Cardiac fibroblast (primary cell): ENCODE measurements at places on chromosomes 5 and 9.

DNA sequence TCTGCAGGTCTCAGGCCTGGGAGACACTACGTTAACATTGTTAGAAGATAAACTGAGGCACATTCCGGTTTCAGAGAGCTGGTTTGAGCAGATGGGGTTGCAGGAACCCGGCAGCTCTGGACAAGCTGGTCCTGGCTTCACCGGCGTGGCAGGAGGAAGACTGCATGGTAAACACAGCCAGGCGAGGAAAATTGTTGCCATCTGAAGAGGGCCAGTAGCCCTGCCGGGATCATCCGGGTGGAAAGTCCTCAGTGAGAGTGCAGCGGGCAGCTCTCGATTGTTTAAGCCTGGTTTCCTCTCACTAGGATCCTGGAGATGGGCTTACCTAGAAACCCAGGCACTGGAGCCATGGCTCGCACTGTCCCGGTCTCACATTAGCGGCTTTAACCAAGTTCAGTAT, 226.9 kb downstream of the IRX2 start:
- DNase-seq = no peak

GRCh38 chr5:95392593-95393182, 1.5 kb downstream of the FAM81B start:
- peak; percentile 50 for DNase-seq

- no peak for DNase-seq
These were observed 116.1 kb downstream of the SEMA5A start for GRCh38 chr5:9429691-9430215.

DNA sequence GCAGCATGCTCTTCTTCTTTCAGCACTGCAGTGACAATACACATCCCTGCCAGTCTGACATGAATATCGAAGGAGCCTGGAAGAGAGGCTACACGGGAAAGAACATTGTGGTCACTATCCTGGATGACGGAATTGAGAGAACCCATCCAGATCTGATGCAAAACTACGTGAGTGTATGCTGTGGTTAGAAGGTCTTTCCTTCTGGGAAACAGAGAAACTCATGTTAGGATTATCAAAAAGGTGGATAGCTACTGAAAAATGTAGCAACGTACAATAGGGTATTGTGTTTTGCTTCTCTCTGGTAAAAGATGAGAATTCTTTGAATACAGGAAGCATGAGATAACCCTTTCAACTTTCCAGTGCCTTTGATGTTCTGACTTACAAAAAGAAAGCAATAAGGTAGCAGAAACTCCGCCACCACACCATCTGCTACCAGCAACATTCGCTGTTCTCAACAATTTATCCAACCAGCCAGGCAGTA, 133.3 kb downstream of the PCSK5 start:
- DNase-seq = peak; percentile 27

- DNase-seq = no peak
These were observed 192.9 kb upstream of the SLC27A6 start for GRCh38 chr5:128772356-128772755.

GRCh38 chr9:79917421-79917820, 345.7 kb downstream of the TLE4 start:
- DNase-seq = no peak

DNA sequence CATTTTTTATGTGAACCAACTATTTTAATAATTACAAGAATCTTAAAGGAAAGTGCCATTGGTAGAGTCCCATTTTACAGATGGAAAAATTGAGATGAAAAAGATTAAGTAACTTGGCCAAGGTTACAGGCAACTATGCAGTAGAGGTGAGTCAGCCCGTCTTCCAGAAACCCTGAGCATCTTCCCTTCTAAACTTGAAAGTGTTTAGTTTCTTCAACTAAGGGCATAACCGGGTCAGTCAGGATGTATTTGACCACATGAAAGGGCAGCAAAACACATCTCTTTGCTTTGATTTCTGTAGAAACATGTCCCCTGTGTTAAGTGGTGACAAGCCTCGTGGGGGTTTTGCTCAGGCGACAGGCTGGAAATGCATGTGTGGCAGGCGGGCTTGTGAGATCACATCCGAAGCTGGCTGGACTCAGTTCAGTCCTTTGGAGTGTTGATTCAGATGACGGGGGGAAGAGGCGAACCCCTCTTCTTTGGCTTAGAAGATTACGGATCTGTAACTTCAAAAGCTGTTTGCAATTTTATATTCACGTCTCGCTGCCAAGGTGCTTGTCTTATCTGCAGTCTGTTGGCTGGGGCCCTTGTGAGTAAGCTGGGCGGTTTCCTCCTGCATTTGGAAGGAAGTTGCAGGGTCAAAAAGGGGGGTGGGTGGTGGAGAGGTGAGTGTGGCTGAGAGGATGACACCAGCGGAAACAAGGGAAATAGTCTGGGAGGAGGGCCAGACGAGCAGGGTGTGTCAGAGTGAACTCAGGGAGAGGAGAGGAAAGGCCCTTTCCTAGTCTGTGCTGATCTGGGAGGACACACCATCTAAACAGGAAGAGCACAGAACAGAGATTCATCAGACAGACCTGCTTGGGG, 78.9 kb upstream of the RPS23 start:
- peak; percentile 99 for DNase-seq

GRCh38 chr5:15441433-15442192, 58.4 kb upstream of the FBXL7 start:
- DNase-seq = no peak

- no peak for DNase-seq
These were observed 96.2 kb downstream of the TLR4 start for GRCh38 chr9:117800389-117800788.

GRCh38 chr5:59035681-59036080, 452.8 kb downstream of the RAB3C start:
- peak; percentile 16 for DNase-seq

DNA sequence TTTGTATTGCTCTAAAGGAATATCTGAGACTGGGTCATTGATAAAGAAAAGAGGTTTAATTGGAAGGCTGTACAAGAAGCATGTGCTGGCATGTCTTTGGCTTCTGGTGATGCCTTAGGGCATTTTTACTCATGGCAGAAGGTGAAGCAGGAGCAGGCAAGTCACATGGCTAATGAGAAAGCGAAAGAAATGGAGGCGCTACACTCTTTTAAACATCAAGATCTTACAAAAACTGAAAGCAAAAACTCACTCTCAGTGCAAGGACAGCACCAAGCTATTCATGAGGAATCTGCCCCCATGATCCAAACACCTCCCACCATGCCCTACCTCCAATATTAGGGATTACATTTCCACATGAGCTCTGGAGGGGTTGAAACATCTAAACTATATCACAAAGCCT, 1458.8 kb upstream of the ACO1 start:
- DNase-seq = no peak

DNA sequence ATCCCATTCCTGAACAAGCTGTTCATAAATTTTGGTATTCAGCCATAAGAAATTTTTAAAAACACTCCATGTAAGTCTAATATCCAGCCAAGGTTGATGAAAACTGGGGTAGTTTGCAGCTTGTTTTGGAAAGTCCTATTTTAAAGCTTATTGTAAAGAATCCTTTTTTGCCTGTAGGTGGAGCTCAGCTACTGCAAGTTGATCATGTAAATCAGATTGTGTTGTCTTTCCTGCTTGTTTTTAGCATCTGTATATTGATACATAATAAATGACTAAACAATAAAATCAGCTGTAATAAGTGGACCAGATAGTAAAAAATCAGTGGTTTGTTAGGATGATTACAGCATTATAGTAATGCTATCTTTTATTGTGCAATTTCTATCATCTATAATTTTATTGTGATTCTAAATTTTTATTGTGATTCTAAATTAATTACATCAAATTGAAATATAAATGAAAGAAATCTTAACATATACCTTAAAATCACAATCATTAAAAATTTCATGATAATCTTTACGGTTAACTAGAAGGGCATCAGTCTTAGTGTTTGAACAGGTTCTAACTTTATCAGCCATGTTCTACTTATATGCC, 42.4 kb downstream of the CWC27 start:
- DNase-seq = peak; percentile 90

GRCh38 chr9:135301271-135302263, 178.0 kb upstream of the PPP1R26 start:
- no peak for DNase-seq

GRCh38 chr5:5100635-5101034, 39.5 kb upstream of the ADAMTS16 start:
- DNase-seq = no peak
